Stimulated activated CD4-positive, alpha-beta T cell treated with anti-CD3 and anti-CD28 coated beads, Interleukin-1b, Interleukin-23, amount 100 ng/mL, for 4 hours (primary cell): ENCODE measurements at places on chromosomes 4 and X.
A peak's percentile ranks its signal among the peaks of the same experiment; 100 is the strongest.

GRCh38 chr4:82217986-82218715 is 155.6 kb downstream of the HNRNPD start:
- DNase-seq = no peak

DNA sequence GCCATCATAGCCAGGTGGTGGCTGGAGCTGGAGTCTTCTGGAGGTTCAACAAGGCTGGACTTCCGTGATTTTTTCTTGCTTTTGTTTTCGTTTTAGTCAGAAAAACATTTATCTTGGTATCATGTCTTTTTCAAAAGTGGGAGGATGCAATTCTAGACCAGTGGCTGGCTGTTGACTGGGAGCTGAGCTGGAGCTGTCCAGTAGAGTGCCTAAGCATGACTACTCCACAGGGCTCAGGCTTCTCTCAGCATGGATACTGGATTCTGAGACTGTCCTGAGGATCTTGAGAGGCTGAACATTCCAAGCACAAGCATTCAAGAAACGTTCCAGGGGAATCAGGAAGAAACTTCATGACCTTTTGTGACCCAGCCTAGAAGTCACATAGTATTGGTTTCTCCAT is 598.1 kb downstream of the MID1IP1 start:
- no peak for DNase-seq

GRCh38 chr4:76744241-76744921 is 153.6 kb downstream of the SOWAHB start:
- DNase-seq = no peak

DNA sequence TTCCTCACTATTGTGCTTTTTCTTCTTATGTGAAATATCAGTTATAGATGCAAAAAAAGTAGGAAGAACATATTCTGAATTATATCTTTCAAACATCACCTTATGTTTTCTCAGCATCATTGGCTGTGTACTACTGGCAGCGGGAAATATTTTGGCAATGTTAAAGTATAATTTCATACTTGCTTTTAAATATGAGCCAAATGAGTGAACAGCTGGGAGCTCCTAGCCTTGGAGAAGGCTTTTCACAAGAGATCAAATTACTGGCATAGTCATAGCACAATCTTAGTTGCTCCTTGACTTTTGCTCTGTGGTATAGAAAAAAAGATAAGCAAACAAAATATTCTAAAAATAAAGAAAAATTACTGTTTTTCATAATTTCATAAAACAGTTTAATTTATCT is 1575.8 kb upstream of the PABPC4L start:
- DNase-seq = no peak

DNA sequence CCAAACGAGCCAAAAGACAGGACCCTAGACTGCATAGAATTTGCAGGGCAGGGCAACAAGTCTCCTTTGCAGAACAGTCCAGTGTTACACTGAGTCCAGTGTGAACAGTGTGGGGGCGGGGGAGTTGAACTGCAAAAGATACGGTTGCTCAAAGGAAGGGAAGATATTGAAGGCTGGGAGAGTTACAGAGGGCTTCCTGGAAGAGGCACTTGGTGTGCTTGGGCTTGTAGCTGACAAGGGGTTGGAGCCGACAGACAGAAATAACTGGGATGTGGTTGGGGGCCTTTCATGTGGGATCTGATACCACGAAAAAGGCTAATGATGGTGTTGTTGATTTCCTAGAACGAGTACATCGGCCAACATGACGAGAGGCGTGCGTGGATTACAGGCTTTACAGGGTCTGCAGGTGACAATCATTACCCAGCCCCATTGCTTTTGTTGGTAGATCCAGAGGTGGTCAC is 6.1 kb downstream of the XPNPEP2 start:
- no peak for DNase-seq

- DNase-seq = no peak
These were observed 50.8 kb upstream of the EDNRA start for GRCh38 chr4:147430111-147430510.

GRCh38 chr4:2287594-2287915 is 25.6 kb upstream of the MXD4 start:
- DNase-seq = no peak

DNA sequence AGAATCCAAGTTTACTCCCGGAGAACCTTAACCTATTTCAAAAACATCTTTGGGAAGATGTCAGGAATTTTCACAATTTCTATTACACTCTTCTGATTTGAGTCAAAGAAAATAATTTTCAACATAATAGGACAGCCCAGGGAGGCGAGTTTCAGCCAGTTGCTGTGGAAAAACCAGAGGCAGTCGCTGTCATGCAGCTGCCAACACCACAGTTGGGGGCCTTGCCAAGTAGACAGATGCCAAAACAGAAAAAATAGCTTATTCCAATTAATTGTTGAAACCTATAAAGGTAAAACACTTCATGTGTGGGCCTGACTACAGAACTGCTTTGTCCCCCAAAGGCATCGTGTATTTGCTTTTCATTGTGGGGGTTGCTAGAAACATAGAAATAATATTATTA is 225.8 kb downstream of the DMD start:
- no peak for DNase-seq

DNA sequence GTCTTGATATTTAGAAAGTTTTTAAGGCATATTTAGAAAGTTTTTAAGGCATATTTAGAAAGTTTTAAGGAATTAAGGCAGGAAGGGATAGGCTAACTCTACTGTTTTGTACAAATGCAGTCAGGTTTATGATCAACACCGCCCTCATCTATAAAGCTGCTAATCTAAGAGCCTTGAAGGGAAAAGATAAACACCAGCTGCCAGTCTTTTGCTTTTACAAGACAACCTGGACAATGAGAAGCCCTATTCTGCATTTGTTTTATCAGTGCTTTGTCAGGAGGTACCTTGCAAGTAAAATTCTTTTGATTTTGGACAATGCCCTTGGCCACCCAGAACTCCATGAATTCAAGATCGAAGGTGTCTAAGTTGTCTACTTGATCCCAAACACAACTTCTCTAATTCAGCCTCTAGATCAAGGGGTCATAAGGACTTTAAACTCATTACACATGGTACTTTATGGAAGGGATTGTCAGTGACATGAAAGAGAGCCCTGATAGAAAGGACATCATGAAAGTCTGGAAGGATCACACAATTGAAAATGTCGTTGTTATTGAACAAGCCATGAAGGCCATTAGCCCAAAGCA is 39.8 kb downstream of the IL15 start:
- DNase-seq = no peak

DNA sequence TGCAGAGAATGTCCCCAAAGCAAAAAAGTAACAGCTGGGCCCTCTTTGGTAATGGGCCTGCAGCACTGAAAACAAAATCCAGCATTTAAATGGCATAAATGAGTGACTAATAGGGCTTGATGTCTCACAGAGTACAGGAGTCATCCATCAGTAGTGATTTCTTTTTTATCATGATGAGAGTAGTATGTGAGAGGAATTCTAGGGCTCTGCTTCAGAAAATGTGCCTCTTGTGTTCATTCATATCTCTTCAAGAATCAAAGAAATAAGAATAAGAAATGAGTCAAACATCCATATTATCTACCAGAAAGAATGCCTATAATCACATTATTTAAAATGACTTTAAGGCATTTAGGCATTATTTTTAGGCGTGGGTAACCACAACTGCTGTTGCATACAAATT is 792.9 kb upstream of the HTR2C start:
- no peak for DNase-seq

- DNase-seq = no peak
These were observed 16.0 kb upstream of the MID1 start for GRCh38 chrX:10636337-10636736.

DNA sequence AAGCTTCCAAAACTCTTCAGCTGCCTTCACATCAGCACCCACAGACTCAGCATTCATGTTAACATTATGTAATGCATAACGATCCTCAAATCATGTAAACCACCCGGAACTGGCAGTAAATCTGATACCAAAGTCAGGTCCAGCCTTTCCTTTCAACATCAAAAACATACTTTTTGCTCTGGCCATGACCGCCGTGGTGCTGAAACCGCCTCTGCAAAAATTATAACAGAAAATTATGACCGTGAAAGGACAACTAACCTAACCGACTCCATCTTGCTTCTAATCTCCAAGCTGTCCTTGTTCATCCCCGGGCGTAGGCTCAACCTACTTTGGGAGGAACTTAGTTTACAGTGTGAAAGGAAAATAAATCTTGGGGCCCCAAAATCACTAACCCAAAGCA is 51.6 kb downstream of the TRMT44 start:
- no peak for DNase-seq

DNA sequence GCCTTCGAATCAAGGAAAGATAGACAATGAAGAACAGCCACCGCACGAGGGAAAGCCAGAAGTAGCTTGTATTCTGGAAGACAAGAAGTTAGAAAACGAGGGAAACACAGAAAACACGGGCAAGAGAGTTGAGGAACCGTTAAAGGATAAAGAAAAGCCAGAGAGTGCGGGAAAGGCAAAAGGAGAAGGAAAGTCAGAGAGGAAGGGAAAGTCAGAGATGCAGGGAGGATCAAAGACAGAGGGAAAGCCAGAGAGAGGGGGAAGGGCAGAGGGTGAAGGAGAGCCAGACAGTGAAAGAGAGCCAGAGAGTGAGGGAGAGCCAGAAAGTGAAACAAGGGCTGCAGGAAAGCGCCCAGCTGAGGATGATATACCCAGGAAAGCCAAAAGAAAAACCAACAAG is 1.4 kb downstream of the TCEAL2 start:
- DNase-seq = no peak

DNA sequence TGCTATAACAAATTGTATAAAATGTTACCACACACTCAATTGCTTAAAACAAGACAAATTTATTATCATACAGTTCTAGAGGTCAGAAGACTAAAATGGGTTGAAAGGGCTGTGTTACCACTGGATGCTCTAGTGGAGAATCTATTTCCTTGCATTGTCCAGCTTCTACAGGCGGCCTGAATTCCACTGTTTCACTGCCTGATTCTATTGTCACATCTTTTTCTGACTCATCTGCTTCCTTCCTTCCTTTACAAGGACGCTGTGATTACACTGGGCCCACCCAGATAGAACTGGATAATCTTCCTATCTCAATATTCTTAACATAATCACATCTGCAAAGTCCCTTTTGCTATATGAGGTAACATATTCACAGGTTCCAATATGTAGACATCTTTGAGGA is 19.4 kb upstream of the ARMCX1 start:
- DNase-seq = no peak

- DNase-seq = no peak
These were observed 2.0 kb upstream of the CTPS2 start for GRCh38 chrX:16714504-16714903.

- peak; percentile 55 for DNase-seq
These were observed 11.8 kb upstream of the DCUN1D4 start for GRCh38 chr4:51831133-51831532.

GRCh38 chr4:55395218-55395528 is 584 bp upstream of the TMEM165 start:
- no peak for DNase-seq

GRCh38 chrX:29447867-29448266 is 767.5 kb upstream of the MAGEB2 start:
- DNase-seq = no peak

- no peak for DNase-seq
These were observed 728.9 kb downstream of the PCDH18 start for GRCh38 chr4:136803433-136803832.
